Activated CD8-positive, alpha-beta memory T cell treated with anti-CD3 and anti-CD28 coated beads for 36 hours (primary cell): ENCODE measurements at places on chromosomes 7 and 10. TPM values are rescaled to one million over a fixed set of nuclear protein-coding genes. Genes with fewer than 3 reads are reported as not detected.

The EBF3 gene
- not detected for total RNA-seq

The MSANTD7 gene
- total RNA-seq = 27.1 TPM

The LEP gene
- total RNA-seq = not detected

The SPACDR gene
- total RNA-seq = 1.4 TPM

The GPC2 gene
- total RNA-seq = 2.3 TPM

The PDE6C gene
- not detected for total RNA-seq

The SYT15B gene
- 0.15 TPM for total RNA-seq

The CCDC172 gene
- total RNA-seq = not detected

The CYP26C1 gene
- 0.06 TPM for total RNA-seq

The YAE1 gene
- 17.2 TPM for total RNA-seq

The CTNNA3 gene
- total RNA-seq = not detected

The ANKRD7 gene
- total RNA-seq = 1.3 TPM

The STAG3 gene
- total RNA-seq = 7.1 TPM

The NKX2-3 gene
- total RNA-seq = not detected

The HTR7 gene
- total RNA-seq = not detected

The HELLS gene
- 151 TPM for total RNA-seq

The THSD7A gene
- not detected for total RNA-seq

The TMEM184A gene
- total RNA-seq = not detected

The ENO4 gene
- total RNA-seq = not detected

The TDRD1 gene
- 0.27 TPM for total RNA-seq

The GIMAP1 gene
- total RNA-seq = 3.6 TPM

The ERVW-1 gene
- not detected for total RNA-seq

The SEC31B gene
- 17.5 TPM for total RNA-seq

The SRRM3 gene
- total RNA-seq = not detected

The IDI1 gene
- 64.5 TPM for total RNA-seq

The METTL2B gene
- 59.3 TPM for total RNA-seq

The SPDYE5 gene
- not detected for total RNA-seq

The TMEM229A gene
- total RNA-seq = not detected

The PIK3AP1 gene
- 8.4 TPM for total RNA-seq

The NPFFR1 gene
- not detected for total RNA-seq

The POM121L12 gene
- total RNA-seq = not detected

The MSMB gene
- total RNA-seq = not detected

The TMEM60 gene
- total RNA-seq = 9.3 TPM

The C7orf33 gene
- not detected for total RNA-seq

The MLXIPL gene
- not detected for total RNA-seq

The AKR1C8 gene
- total RNA-seq = not detected

The CCL24 gene
- total RNA-seq = not detected

The FAM25G gene
- not detected for total RNA-seq

The C10orf143 gene
- 5.0 TPM for total RNA-seq

The ZNF735 gene
- not detected for total RNA-seq

The MRLN gene
- total RNA-seq = not detected

The SPAM1 gene
- not detected for total RNA-seq

The ELMO1 gene
- total RNA-seq = 65.2 TPM

The PRXL2A gene
- total RNA-seq = 14.0 TPM

The FAM170B gene
- not detected for total RNA-seq

The AMPH gene
- not detected for total RNA-seq

The ZNF862 gene
- 11.0 TPM for total RNA-seq
